ENCODE measurements at places on chromosomes 7 and 10.

GRCh38 chr7:159027789-159028507 lies 116.7 kb downstream of the VIPR2 start:
- DNase-seq: peak; percentile 39

DNA sequence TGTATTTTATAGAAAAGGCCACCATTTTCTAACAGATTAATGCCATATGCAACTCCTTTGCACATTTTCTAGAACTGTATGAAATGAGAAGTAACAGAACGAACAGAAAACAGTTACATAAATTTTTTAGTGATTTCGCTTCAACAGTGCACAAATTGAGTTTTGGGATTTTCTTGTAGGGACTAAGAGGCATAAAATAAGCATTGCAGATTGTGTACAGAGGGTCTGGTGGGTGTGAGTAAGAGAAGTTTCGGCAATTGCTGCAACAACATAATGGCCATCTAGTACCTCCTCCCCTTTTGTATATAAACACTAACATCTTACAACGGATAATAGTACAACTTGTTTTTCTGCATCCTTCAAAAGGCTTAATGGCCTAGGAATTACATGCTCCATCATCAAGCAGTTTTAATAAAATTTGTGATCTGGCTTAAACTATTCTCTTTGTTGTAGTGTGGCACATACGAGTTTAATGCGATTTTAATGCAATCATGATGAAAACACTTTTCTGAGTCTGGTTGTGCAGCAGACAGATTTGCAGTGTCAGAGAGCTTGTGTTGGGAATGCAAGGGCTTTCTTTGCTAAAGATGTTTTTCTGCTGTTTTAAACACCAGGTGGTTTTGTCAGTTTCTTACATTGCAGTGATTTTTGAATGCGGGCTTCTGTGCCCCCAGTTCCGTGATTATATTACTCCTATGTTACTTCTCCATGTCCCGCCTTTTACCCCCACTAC lies 2.9 kb downstream of the GLCCI1 start:
- no peak for DNase-seq

- DNase-seq: no peak
Measured at GRCh38 chr7:88888684-88889083, 93.1 kb upstream of the TEX47 start.

DNA sequence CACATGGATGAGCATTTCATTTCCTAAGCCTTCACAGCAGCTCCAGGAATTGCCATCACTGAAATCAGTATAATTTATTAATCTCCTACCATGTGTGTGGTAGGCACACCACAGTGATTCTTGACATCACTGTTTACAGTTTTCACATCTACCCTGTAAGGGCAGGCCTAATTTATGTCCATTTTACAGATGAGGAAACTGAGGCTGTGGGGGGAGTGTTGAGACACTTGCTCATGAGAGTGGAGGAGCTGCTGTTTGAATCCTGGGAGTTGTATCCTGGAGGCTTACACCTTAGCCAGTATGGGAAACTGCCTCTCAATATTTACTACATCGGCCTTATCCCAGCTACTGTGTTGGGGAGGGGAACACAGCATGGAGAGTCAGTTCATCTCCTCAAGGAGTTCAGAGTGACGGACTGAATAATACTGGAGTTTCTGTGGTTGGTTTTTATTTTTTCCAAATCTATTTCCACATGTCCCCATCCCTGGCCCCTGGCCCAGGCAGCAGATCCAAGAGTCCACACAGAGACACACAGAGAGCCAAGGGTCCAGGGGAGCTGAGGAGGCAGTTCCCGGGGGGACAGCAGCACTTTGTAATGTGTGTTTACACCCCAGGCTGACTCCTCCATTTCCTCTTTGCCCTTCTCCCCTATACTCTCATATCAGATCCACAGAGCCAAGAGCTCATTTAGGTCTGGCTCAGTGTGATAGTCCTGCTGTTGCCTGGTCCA lies 13.2 kb downstream of the UBTD1 start:
- DNase-seq: no peak

DNA sequence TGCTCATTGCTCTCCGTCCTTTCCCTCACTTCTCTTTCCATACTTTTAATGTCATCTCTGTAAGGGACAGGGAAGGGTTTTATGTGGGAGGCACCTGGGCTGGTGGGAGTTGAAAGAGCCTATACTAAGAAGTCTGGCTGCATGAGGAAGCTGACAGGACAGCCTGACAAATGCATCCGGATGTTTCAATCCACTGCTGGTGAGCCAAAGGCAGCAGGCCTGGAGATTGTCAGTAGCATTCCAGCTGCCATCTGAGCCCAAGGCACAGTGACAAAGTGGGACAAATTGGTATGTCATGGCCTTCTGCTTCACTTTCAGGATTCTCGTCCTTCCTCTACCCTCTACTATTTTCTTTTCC lies 218.4 kb downstream of the STK31 start:
- no peak for DNase-seq

DNA sequence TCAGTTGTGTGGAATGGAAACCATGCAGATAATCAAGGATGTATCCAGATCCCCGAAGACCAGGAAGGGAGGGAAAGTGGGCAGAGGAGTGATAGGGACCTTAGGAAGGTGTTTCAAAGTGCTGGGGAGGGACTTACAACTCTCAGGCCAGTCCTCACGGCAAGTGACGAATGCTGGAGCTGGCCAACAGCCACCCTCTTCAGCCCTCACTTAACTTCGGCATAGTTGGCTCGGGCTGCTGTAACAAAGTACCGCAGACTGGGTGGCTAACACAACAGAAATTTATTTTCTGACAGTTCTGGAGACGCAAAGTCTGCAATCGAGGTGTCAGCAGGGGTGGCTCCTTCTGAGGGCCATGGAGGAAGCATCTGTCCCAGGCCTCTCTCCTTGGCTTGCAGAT lies 265.9 kb upstream of the YAE1 start:
- no peak for DNase-seq

- DNase-seq: no peak
Measured at GRCh38 chr7:127782075-127782474, 130.1 kb downstream of the SND1 start.

- DNase-seq: no peak
Measured at GRCh38 chr7:36071605-36072004, 81.4 kb upstream of the EEPD1 start.

GRCh38 chr10:71727738-71728737 lies 8.5 kb upstream of the C10orf105 start:
- DNase-seq: peak; percentile 64

DNA sequence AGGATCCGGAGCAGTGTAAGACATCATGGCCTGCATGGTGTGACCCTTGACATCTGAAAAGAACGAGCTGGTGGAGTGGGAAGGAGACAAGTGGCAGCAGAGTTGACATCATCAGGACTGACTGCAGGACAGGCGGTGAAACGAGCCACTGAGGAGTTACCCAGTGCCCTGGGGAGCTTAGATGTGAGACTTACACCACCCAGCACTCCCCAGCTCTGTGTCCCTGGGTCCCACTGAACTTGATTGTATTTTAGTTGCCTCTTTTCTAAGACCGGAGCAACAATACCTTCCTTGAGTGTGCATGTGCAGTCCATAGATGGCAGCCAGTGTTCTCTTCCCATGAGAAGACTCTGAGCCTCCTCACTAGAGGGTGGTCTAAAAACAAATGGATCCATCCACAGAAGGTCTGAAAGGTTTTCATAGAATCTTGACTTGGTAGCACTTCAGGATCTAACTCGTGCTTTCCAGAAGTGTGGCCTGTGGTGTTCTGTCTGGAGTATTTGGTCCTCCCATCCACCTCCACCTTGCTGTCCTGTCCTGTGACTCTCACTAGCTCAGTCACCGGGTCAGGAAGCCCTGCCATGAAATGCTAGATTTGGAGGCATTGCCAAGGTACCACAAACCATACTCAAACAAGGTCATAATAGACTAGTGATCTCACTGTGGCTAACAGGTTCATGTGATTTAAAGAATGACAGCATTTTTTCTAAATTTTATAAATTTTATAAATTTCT lies 59.0 kb downstream of the IKZF1 start:
- DNase-seq: no peak

- DNase-seq: no peak
Measured at GRCh38 chr7:150909200-150909995, 57.1 kb downstream of the AOC1 start.

DNA sequence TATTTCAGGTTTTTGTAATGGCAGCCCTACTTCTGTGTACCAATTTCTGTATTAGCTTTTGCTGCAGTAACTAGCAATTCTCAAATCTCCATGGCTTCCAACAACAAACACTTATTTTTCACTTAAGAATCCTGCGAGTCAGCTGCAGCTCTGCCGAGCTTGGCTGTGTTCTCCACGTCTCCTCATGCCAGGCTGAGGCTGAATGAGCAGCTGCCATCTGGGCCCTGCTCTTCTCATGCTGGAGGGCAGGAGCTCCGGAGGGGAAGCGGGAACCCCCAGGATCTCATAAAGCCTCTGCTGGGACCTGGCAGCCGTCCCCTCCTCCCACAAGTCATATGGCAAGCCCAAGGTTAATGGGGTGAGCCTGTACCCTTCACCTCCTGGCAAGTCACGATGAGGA lies 591.1 kb downstream of the SDK1 start:
- DNase-seq: no peak

- DNase-seq: no peak
Measured at GRCh38 chr10:133315847-133316246, 7.1 kb downstream of the ZNF511 start.

DNA sequence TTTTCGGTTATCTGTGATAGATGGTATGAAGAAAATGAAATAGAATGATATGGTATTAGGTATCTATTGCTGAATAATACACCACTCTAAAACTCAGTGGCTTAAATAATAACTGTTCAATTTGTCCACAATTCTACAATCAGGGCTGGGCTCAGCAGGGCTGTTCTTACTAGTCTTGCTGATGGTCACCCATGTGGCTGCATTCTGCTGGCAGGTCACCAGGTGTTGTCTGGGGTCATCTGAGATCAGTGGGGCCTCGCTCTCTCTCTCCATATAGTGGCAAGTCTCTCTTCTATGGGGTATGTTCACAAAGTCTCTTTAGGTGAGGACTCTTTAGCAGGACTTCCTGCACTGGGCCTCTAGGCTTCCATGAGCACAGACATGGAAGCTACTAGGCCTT lies 130.4 kb upstream of the SORCS3 start:
- no peak for DNase-seq

DNA sequence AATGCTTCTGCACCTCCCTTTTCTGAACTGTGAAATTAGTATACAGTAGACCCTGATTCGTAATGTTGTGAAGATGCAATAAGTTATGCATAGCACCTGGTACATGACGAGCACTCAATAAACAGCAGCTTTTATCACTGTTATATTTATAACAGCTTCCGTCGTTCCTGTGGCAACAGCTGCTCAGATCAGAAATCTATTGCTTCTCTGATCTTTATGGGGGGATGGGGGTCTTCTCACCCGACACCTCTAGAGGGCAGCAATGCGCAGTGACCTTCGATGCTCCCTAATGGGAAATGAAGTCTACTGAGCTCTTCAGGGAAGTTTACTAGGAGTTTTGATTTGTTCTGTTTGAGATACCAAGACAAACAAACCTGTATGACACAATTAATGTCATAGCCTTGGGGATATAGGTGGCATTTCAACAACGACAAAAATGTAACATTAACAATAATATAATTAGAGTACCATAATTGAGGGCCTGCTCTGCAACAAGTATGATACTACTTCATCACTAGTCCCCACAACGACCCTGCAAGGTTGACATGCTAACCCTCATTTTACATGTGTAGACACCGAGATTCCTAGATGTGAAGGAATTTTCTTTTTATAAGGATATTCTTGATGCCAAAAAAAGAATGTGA lies 289.6 kb downstream of the SFMBT2 start:
- peak; percentile 75 for DNase-seq

DNA sequence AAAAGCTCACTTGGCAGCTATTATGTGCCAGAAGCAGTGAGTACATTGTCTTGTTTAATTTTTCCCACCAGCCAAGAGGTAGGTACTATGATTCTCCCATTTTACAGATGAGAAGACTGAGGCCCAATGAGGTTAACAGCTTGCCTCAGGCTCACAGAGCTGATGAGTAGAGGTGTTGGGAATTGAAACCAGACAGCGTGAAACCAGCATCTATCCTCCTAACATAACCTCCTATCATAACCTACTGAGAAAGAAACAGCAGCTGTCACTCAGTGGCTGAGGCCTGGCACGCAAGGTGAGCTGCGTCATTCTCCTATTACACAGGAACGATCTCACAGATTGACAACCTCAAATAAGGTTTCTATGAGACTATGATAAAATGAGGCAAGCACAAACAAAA lies 6.2 kb downstream of the PYROXD2 start:
- no peak for DNase-seq

DNA sequence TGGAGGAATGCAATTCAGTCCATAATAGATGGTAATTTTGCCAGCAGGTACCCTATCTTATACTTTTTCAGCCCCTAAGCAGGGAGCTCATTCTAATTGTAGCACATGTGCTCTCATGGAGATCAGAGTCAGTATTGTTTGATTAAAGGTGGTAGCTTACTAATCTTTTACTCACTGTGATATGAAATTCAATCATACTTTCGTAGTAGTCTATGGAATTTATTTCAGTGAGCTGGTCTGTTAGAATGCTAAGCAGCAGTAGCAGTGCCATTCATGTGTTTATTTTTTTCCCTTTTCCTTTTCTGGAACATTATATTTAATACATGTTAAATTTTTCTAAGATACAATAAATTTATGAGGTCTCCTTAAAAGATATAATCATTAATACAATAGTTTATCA lies 109.0 kb downstream of the ST7 start:
- DNase-seq: no peak

DNA sequence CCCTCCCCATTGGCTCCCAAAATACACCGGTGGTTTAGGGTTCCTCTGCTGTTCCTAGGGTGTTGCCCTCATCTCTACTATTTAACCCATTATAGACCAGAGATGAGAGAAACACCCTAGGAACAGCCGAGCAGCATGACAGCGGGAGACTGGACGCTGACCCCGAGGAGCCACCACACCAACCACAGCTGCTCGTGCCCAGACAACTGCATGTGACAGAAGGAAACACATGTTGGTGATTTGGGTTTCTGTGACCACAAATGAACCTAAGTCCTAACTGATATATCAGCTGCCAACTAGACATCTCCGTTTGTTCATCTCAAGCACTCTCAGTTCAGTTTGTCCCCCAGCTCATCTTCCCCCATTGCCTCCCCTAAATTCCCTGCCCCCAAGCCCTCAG lies 13.4 kb downstream of the CFAP43 start:
- no peak for DNase-seq

DNA sequence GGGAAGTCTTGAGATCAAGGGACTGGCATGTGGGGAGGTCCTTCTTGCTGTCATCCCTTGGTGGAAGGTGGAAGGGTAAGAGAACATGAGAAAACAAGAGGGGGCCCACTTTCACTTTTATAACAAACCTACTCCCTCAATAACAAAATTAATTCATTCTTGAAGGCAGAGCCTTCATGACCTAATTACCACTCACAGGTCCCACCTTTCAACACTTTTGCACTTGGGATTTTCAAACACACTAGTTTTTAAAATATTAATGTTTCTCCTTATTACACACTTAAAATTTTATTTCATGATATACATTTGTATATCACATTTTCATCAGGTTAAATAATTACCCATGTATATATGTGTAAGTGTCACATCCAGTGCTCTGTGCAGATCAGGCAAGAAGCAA lies 2.0 kb downstream of the ST7 start:
- DNase-seq: no peak
